ENCODE measurements at places on chromosomes 3 and 15.

DNA sequence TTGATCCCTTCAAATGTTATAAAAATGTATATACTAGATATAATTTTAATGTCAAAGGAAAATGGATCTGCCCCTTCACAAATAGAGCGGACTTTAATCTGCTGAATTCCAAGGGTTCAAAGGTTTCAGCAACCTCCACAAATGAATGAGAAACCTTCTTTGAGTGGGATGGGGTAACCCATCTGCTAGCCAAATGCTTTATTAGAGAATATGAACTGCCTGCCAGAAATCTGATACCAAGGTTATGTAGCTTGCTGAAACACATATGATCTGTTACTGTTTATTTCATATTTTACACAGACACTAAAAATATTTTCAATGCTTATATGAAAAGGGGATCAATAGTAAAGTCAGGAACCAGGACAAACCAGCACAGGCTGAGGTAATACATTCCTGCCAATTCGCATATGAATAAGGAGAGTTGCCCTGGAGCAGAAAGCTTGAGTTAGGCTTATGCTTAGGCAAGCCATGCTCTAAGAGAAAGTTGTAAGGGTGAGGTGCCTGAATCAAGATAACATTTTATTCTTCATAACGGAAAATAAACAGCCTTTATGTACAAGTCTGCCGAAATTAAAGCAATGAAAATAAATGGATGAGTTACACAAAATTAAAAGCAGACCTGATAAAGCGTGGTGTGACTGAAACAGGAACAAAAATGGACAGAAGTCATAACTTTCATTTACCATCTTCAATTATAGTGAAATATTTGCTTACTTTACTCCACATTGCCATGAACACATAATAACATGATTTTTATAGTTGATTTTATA, 26.5 kb downstream of the PLOD2 start:
- no peak for DNase-seq

DNA sequence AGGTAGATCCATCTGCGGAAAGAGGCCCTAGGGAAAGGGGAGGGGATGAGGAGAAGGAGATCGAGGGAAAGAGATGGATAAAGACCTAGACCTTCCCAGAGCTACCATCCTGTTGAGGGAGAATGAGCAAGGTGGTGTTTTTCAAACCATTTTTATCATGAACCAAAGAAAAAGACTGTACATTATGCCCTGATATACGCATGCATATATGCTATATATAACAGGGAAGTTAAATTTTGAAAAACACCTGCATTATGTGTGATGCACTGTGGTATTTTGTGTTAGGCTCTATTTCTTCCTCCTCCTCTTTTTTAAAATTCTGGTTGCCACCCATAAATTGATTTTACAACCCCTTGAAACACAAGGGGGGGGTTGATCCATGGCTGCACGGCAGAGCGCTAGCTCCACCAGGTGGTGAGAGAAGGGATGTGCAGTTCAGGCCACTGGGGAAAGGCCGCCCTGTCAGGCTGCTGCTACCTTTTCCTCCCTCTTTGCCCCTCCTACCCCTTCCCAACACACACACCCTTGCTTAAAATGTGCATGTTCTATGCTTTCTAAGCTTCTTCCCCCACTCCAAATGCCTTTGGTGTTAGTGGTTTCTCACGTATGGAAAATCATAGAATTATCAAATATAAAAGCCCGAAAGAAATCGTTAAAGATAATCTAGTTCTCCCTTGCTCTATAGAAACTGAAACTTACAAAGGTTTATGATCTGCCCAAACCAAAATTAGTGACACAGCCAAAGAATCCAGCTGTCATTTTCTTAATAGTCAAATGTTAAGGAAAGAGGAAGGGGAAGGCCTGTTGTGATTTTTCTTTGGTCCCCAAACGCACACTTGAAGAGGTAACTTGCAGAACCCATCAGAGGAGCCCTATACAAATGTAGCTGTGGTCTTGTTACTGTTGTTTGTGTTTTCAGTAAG, 262.0 kb upstream of the UMPS start:
- peak; percentile 49 for DNase-seq

- DNase-seq: no peak
These were observed 140.9 kb downstream of the PLCL2 start for GRCh38 chr3:17025594-17026139.

GRCh38 chr3:171236265-171237008, 209.9 kb upstream of the SLC2A2 start:
- no peak for DNase-seq

- no peak for DNase-seq
These were observed 21.4 kb downstream of the CCR1 start for GRCh38 chr3:46186471-46187340.

DNA sequence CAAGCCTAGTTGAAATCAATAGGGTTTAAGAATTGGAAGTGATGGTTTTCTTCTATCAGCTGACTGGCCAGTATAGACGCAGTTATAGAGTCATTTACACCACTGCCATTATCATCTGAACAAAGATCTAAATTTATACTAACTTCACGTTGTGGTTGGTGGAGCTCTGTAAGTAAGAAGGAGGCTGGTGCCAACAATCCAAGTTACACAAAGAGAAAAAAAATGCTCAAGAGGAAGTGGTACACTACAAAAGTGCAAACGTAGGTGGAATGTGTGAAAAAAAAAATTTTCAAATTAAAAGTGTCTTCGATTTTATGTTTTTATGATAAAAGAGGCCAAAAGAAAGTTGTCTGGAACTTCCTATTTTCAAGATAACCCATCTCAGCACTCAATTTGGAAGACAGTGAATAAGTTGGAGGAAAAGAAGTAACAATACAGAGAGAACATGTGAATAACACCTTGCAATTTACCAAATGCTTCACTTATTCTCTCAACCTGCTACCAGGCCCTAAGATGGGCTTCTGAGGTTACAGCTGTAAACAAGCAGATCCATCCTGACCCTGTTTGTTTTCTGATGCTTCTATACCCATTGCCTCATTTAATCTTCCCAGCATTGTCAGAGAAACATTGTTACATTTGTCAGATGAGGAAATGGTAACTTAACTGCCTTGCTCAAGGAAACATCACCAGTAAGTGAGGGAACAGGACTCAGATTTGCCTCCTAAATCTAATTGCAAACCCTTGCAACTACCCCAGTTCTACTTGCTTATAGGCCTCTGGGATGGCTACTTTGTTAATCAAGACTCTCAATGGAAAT, 12.0 kb upstream of the TASOR start:
- no peak for DNase-seq

- DNase-seq: peak; percentile 89
These were observed 204.2 kb downstream of the NFKBIZ start for GRCh38 chr3:102053375-102053989.

GRCh38 chr15:40340740-40341400, at the start of gene CCDC9B:
CCDC9B (minus strand) TSS chr15:40340939; CDS start chr15:40340819, 120 bp downstream.
- DNase-seq: peak; percentile 92

DNA sequence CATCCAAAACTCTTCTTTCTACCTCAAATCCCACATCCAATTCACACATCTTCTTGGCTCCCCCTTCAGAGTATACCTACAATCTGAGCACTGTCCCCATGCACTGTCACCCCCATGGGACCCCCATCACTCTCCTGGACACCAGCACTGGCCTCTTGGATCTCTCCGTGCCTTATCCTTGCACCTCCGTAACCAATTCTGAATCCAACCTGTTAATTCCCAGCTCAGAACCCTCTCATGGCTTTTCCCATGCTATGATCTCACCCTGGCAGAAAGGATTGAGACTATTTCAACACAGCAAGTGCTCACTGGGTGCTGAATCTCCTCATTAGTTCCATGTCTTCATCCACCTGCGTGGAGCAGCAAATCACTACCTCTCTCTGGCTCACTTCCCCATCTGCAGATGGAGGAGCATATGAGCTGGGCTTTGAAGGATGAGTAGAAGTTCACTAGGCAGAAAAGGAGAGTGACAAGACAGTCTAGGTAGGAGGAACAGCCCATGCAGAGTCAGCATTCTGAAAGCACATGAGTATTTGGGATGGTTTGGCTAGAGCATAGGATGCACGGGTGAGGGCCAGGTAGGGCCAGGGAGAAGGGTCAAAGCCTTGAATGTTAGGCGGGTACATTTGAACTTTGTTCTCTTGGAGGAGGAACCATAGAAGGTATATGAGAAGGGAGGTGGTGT, 48.7 kb downstream of the SLC6A6 start:
- no peak for DNase-seq

DNA sequence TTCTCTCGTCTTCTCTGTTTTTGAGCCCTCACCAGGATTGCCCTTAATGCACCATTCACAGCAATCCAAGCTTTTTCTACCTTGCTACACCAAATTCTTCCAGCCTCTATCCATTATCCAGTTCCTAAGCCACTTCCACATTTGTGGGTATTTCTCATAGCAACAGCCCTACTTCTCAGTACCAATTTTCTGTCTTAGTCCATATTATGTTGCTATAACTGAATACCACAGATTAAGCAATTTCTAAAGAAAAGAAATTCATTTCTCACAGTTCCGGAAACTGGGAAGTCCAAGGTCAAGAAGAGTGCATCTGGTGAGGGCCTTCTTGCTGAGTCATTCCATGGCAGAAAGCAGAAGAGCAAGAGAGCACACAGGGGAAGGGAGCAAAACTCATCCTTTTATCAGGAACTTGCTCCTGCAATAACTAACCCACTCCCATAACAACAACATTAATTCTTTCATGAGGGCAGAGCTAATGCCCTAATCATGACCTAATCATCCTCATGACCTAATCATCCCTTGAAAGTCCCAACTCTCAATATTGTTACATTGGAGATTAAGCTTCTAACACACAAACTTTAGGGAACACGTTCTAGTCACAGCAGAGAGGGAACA, 9.7 kb upstream of the EIF1B start:
- DNase-seq: peak; percentile 89

DNA sequence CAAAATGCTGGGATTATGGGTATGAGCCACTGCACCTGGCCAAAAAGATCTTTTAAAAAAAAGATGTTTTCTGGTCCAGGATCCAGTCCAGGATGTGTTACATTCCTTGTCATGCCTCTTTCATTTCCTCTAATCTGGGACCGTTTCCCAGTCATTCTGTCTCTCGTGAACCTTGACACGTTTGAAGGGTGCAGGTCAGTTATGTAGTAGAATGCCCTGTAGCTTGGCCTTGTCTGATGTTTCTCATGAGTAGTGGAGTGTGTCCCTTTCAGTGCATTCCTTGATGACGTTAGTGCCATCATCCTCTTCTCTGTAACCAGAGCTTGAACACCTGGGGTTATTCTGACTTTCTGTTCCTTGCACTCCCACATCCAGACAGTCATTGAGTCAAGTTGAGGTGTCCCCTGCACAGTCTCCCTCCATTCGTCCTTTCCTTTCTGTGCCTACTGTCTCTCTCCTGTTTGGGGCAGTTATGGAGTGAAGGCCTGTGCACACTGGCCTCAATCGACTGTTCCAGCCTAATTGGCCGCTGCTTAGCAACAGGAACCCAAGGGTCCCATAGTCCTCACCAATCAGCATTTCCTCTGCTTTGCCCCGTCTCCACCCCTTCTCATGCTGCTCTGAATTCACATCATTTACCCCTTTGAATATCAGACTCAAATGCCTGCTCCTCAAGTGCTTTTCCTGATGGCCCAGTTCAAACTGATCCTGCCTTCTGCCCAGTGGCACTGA, 5.5 kb downstream of the FAM81A start:
- DNase-seq: no peak

- DNase-seq: no peak
These were observed 234.5 kb downstream of the UACA start for GRCh38 chr15:70528816-70529215.

DNA sequence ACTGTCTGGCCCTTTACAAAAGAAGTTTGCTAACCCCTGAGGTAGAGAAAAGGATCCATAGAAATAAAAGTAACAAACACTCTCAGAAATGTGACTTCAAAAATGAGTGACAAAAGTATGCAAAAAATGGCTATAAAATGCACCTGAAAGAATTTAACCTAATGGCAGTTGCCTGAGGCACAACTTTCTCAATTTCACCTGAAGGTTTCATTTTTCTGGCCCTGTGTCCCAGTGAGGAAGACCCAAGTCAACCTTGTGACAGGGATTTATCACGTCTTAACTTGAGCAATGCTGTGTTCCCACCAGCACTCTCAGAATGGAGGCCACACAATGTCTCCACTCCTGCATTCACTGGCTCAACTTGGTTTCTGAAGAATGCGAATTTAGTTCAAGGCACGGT, 83.0 kb downstream of the FHIT start:
- no peak for DNase-seq

DNA sequence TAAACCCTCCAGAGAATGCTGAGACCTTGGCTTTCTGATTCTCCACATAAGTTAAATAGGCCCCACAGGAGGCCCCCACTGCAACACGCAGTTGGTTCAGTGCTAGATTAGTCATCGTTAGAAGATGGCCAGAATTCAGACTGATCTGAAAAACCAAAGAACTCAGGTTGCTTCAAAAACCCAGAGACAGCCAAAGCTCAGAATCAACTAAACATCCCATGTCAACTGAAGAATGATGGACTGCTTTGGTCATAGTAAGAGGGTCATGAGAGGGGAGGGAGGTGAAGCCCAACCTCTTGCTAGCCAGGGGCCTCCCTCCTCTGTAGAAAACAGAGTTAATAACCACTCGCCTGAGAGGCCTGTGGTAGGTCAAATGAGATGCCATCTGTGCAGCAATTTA, 93.1 kb downstream of the AKAP13 start:
- DNase-seq: peak; percentile 50

DNA sequence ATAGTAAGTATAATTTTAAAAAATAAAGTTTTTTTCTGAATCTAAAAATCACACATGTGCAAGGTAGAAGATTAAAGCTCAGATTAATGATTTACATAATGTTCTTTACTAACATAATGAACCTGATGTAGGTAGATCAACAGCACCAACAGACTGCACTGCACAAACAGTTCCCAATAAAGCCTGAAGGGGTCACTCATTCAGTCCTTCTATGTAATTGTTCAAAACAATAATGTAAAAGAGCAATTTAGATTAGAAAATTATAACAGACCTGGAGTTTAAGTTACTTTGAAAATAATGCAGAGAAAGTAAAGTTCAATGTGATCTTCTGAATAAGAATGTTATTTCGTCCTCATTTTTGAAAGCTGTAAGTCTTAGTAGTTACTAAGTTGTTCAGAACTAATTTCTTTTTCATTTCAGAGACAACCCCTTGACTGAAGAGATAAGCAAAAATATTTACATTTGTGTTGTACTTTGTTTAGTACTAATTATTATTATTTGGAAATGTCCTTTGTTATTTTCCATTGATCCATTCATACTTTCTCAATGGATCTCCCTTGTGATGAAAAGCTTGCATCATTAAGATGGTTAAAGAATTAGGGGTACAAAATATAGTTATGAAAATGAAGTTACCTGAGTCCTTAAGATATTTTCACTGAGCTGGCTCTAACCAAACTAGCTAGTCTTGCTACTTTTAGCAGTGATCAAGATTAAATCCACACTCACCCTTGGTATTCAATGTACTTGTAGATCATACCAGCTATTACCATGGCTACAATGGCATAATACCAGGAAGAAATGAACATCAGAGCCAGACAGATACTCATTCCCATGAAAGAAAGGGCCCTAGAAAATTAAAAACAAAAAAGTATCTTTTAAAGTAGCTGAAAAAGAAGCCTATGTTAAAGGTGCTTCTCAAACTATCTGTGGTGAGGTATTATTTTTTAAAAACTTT, 16.8 kb downstream of the EMC4 start:
- DNase-seq: peak; percentile 70
